ENCODE measurements at places on chromosomes 13 and 19. TPM values are rescaled to one million over a fixed set of nuclear protein-coding genes. Genes with fewer than 3 reads are reported as not detected.

The NLRP4 gene
- not detected for total RNA-seq

GRCh38 chr19:41799444-41800000 is 3.1 kb downstream of the CEACAM3 start:
- no peaks in the 10 kb centered on the region for H3K27me3 ChIP-seq
- no peaks in the 10 kb centered on the region for H3K4me1 ChIP-seq

The SKA3 gene
- 6.1 TPM for total RNA-seq

DNA sequence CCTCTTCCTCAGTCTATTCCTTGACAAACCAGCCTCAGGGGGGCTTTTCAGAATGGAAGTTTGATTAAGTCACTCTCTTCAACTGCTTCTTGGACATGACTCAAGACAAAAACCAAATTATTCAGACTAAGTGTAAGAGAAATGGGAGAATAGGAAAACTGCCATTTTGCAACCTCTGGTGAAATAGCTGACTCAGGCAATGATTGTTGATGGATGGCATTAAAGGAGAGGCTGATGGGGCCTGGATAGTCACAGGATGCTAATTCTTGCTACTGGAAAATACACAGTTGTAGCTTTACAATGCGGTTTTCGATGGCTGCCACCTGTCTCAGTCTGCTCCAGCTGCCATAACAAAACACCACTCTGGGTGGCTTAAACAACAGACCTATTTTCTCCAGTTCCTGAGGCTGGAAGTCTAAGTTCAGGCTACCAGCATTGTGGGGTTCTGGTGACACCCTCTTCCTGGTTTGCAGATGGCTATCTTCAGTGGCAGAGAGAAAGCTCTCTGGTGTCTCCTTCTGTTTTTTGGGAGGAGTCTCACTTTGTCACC is 6.1 kb downstream of the NOSIP start:
- no peak for DNase-seq
- H3K36me3 ChIP-seq: peaks cover 5% of the 10 kb centered on the region
- H3K27ac ChIP-seq: no peak overlapping the region

DNA sequence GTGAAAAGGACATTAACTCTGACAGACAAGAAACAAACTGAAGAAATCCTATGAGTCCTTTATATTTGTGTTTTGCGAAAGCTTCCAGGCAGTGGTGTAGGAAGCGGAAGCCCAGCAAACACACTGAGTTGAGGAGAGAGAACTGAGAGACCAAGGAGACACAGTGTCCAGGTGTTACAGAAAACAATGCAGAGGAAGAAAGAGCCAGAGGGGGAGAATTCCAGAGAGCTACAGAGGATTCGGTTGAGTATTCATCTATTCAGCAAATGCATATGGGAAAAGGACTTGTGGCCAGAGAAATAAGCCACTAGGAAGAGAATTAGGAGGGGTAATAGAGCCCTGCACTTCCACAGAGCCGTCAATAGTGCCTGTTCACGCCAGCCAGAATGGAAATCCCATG is 183.5 kb downstream of the LIG4 start:
- H3K4me1 ChIP-seq: no peaks in the 10 kb centered on the region
- H3K27me3 ChIP-seq: no peaks in the 10 kb centered on the region
- H3K27ac ChIP-seq: no peak overlapping the region
- no peak overlapping the region for H3K4me3 ChIP-seq
- no peaks in the 10 kb centered on the region for H3K36me3 ChIP-seq

- H3K4me3 ChIP-seq: no peak overlapping the region
- DNase-seq: no peak
- H3K36me3 ChIP-seq: no peaks in the 10 kb centered on the region
Measured at GRCh38 chr19:6540918-6541689, 10.3 kb downstream of the TNFSF9 start.

DNA sequence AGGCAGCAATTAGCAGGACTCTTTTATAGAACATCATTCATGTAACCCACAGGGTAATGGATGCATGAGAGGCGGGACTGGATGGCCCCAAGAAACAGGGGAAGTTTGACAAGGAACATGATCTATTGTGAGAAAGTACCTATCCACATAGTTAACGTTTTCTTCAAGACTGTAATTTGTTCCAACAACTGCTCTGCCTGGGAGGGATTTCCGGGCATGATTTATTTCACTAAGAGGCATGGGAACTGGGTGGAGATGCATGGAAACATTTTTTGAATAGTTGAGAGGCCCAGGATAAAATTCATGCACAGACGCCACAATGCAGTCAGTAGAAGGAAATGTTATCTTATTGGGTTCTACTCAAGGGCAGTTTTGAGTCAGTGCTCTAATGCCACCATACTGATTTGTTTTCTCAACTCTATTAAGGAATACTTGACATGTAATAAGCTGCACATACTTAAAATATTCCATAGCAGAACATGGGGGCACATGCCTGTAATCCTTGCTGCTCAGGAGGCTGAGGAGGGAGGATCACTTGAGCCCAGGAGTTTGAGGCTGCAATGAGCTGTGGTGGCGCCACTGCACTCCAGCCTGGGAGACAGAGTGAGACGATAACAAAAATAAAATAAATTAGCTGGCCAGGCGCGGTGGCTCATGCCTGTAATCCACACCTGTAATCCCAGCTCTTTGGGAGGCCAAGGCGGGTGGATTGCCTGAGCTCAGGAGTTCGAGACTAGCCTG is 9.9 kb upstream of the ATG4D start:
- no peak overlapping the region for H3K27ac ChIP-seq
- H3K36me3 ChIP-seq: no peaks in the 10 kb centered on the region

The B3GNT3 gene
- not detected for total RNA-seq

GRCh38 chr13:24085662-24086061 is 74.9 kb upstream of the SPATA13 start:
- no peaks in the 10 kb centered on the region for H3K4me1 ChIP-seq
- peaks cover 5% of the 10 kb centered on the region for H3K27me3 ChIP-seq
- no peak for DNase-seq
- no peak overlapping the region for H3K27ac ChIP-seq
- no peak overlapping the region for H3K4me3 ChIP-seq

DNA sequence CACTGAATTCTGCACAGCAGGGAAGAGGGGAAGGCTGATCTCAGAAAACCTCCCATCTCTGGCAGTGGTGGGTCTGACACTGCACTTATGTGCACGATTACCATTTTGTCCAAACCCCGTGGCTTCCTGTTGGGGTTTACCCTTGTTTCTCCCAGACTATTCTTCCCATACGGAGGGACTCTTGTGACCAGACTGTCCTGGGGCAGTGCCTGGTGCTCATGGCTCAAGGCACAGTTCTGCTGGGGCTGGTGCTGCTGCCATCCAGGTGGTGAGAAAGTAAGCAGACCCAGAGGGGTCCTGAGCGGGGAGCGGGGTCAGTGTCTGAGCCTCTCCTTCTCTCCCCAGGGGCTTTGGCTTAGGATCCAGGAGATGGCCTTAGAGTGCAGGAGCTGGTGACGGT is 5.1 kb upstream of the SIGLEC9 start:
- DNase-seq: no peak
- no peaks in the 10 kb centered on the region for H3K36me3 ChIP-seq
- H3K4me3 ChIP-seq: no peak overlapping the region
- H3K27me3 ChIP-seq: no peaks in the 10 kb centered on the region

GRCh38 chr19:15438577-15438976 is 11.2 kb downstream of the WIZ start:
- H3K4me1 ChIP-seq: no peaks in the 10 kb centered on the region
- H3K36me3 ChIP-seq: no peaks in the 10 kb centered on the region
- DNase-seq: no peak
- H3K4me3 ChIP-seq: no peak overlapping the region
- H3K27ac ChIP-seq: no peak overlapping the region
- no peaks in the 10 kb centered on the region for H3K27me3 ChIP-seq

The FAM124A gene
- 4.8 TPM for total RNA-seq

DNA sequence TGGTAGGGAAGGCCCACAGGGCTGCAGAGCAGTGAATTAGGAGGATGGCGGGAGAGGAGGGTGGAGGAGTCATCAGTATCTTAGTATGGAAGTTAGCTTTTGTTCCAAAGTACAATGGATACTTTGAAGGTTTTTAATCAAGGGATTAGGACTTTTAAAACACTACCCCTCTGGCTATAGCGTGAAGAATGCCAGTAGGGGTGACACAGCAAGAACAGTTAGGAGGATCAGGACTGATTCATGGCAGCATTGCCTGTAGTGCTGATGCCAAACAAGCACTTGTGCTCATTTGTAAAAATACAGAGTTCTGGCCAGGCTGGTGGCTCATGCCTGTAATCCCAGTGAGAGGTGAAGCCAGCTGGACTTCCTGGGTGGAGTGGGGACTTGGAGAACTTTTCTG is 46.2 kb downstream of the SKA3 start:
- no peaks in the 10 kb centered on the region for H3K36me3 ChIP-seq
- H3K4me1 ChIP-seq: no peaks in the 10 kb centered on the region
- no peak overlapping the region for H3K4me3 ChIP-seq
- no peaks in the 10 kb centered on the region for H3K27me3 ChIP-seq
- no peak overlapping the region for H3K27ac ChIP-seq
- DNase-seq: no peak

The ZNF154 gene
- total RNA-seq: 3.3 TPM

- no peak overlapping the region for H3K27ac ChIP-seq
- DNase-seq: no peak
- H3K4me3 ChIP-seq: no peak overlapping the region
- no peaks in the 10 kb centered on the region for H3K36me3 ChIP-seq
- H3K27me3 ChIP-seq: no peaks in the 10 kb centered on the region
- H3K4me1 ChIP-seq: peaks cover 8% of the 10 kb centered on the region
Measured at GRCh38 chr19:38076337-38076736, 147.7 kb downstream of the DPF1 start.

The ZNF563 gene
- total RNA-seq: 5.3 TPM

DNA sequence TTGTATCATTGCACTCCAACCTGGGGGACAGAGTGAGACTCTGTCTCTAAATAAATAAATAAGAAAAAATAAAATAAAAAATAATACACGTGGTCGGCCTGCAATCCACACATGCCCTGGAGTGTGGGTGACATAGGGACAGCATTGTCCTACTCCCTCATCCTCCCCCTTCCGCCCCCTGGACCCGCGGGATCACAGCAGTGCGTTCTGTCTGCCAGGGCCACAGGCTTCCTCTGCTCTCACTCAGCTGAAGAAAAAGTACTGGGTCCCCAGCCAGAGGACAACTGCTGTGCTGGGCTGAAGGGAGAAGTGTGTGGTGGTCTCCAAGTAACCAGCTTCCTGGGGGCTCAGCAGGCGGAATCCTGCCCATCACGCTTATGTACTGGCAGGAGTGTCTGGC is 6.3 kb downstream of the BCAT2 start:
- H3K27me3 ChIP-seq: no peaks in the 10 kb centered on the region
- H3K4me3 ChIP-seq: no peak overlapping the region
- DNase-seq: no peak
- H3K36me3 ChIP-seq: peaks cover 2% of the 10 kb centered on the region
- H3K4me1 ChIP-seq: no peaks in the 10 kb centered on the region

The CTXN1 gene
- 0.66 TPM for total RNA-seq

The SPATA13 gene
- 12.8 TPM for total RNA-seq

- H3K27me3 ChIP-seq: no peaks in the 10 kb centered on the region
- no peak overlapping the region for H3K27ac ChIP-seq
- peak; percentile 51 for DNase-seq
- H3K36me3 ChIP-seq: no peaks in the 10 kb centered on the region
Measured at GRCh38 chr13:93260591-93260990, 34.0 kb downstream of the GPC6 start.

DNA sequence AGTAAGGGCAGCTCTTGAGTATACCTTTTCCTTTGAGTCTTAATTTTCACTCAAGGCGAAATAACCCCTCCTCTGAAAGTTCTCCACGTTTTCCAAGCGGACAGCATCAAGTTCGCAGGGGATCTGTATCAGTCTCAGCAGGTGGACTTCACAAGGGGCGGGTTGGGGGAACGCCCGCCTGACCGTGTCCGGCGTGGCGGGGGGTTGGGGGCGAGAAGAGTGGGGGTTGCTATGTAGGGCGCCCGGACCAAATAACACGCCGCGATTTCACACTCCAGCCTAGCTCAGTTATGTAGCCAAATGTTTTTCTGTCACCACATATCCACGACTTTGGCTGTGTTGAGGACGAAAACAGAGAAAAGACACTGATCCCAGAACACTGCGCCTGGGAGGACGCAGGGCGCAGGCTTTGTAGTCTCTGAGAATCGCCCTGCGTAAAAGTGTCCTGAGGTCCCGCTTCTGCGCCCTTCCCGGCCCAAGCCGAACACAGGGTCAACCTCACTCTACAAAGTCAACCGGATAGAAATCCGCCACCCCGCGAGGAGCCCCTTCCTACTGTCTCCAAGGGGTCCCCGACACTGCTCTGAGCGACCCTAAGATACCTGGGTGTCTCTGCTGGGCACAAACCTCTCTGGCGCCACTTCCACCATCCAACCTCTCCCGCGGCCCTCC is 524 bp downstream of the RUBCNL start:
- peak; percentile 24 for DNase-seq
- no peak overlapping the region for H3K4me3 ChIP-seq
- H3K4me1 ChIP-seq: peaks cover 2% of the 10 kb centered on the region
- no peaks in the 10 kb centered on the region for H3K36me3 ChIP-seq

The CGB5 gene
- not detected for total RNA-seq

Data from fibroblast of lung (primary cell).